Stimulated activated CD4-positive, alpha-beta T cell treated with anti-CD3 and anti-CD28 coated beads, Interleukin-1b, Interleukin-23, amount 100 ng/mL, for 1 hour (primary cell): ENCODE measurements at places on chromosomes 2 and 18.

DNA sequence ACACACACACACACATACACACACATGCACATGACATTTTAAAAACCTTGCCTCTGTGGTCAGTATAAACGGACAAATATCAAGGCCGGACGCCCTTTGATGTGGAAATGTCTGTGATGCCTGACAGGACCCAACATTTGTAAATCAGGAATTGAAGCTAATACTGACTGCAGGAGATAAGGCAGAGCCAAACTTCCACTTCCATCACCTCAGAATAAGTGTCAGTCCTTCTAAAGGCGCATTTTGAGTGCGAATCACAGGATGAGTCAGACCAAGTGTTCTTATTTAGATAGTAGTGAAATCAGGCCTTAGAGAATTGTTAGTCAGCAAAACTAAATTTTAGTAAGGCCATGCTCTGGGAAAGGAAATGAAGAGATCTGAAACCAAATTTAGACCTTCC lies 211.7 kb upstream of the LRATD1 start:
- no peak for DNase-seq

- DNase-seq: no peak
Measured at GRCh38 chr2:237456200-237456843, 30.7 kb upstream of the MLPH start.

GRCh38 chr2:177326005-177326404 lies 61.5 kb upstream of the NFE2L2 start:
- DNase-seq: no peak

GRCh38 chr2:227022608-227023007 lies 141.4 kb downstream of the COL4A4 start:
- no peak for DNase-seq

- no peak for DNase-seq
Measured at GRCh38 chr2:164954186-164954585, 1.1 kb downstream of the SLC38A11 start.

- DNase-seq: no peak
Measured at GRCh38 chr2:178208817-178209216, 14.5 kb downstream of the OSBPL6 start.

- DNase-seq: no peak
Measured at GRCh38 chr18:36368889-36369288, 71.4 kb downstream of the FHOD3 start.

DNA sequence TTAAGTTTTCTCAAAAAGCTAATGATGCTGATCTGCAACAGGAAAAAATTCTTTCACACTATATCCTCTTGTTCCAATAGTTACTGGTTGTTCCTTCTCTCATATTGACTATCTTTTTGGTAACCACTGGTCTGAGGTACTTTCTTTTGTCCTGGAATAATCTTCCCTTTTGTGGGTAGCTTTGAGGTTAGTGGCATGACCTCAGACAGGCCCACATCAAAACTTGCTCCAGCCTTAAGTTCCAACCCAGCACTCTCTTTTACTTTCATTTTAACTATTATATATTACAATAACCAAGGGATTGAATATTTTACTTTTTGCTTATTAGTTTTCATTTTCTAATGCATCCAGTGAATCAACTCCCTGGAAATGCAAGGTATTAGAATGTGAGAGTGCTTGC lies 9.5 kb downstream of the REG1A start:
- DNase-seq: no peak

DNA sequence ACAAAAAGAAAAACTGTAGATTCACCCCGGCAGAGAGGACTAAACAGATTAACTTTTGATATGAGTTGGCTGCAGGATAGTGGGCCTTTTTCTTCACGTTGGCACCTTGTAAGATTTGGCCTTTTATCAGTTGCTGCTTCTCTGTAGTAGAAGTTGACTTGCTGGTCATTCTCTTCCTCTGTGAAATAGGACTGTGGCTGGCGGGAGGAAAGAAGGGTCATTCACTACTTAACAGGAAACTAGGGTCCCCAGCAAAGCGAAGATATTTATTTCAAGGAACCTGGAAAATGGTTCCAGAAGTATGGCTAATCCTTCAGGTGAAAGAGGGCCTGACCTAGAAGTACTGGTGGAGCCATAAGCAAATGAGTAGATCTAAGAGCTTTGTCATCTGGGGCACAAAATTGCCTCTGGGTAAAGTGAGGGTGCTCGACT lies 383 bp upstream of the ATP5MC3 start:
- DNase-seq: no peak

GRCh38 chr2:28666496-28667184 lies 85.0 kb upstream of the PPP1CB start:
- DNase-seq: no peak

- no peak for DNase-seq
Measured at GRCh38 chr2:6358985-6359384, 506.7 kb downstream of the CMPK2 start.

- DNase-seq: no peak
Measured at GRCh38 chr2:58649756-58650155, 408.6 kb upstream of the FANCL start.

DNA sequence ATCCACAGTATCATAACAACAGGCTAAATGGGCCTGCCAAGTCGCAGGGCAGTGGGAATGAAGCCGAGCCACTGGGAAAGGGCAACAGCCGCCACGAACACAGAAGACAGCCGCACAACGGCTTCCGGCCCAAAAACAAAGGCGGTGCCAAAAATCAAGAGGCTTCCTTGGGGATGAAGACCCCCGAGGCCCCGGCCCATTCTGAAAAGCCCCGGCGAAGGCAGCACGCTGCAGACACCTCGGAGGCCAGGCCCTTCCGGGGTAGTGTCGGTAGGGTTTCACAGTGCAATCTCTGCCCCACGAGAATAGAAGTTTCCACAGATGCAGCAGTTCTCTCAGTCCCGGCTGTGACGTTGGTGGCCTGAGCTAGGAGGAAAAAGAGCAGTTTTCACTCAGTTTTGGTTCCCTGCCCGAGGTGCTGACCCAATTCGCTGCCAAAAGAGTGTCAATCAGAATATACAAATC lies 32.2 kb downstream of the KCTD18 start:
- no peak for DNase-seq

DNA sequence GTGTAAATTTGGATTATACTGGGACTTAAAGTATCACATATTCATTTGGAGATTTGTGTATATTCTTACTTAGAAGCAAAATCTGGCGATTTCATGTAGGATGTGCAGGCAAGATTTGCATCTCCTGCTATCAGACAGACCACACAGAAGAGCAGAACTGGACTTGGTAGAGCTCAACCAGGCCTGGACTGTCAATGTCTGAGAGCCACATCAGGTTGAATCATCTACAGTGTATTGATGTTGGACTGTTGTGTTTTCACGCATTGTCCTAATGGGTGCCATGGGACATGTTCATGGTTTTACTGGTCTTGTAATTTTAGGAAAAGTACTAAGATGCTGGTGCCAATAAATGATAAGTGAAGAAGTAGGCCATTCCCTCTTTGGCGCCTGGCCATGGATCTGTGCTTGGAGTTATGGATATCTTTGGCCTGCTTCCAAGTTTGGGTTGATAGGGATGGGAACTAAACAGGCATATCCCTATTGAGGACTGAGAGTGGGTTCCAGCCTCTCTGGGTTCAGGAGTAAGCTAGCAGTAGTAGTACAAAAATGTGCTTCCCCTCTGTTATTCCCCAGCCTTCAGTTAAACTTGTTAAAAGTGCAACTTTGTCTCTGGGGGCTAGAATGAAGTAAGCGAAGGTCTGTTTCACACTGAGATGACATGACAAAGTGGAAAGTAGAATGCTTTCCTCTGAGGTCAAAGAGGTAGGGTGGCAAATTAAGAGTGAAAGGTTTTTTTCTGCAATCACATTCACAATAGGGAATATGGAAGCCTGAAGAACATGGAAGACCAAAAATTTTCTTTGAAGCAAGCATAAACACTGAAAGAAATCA lies 49.2 kb upstream of the NEMP2 start:
- DNase-seq: no peak

- no peak for DNase-seq
Measured at GRCh38 chr2:48938231-48938630, 182.7 kb upstream of the LHCGR start.

GRCh38 chr18:78171954-78172353 lies 807.7 kb upstream of the SALL3 start:
- DNase-seq: no peak

- no peak for DNase-seq
Measured at GRCh38 chr18:7020995-7021777, 96.4 kb downstream of the LAMA1 start.

DNA sequence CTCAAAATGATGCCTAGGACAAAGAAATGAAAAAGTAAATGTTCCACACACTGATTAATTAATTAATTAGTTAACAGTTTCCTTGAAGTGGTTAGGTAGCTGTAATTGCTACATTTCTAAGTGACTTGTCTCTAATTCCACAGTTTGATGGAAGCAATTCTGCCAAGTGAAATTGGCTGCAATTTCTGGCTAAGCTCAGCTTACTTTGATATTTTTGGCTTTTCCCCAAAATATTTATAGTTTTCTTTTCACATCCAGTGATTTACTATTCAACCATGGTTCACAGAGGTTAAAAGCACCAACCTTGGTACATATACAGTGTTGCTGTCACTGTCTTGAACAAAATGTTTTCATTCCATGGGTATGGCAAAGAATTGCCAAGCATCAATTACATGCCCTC lies 459.5 kb upstream of the CDH20 start:
- no peak for DNase-seq

- DNase-seq: no peak
Measured at GRCh38 chr18:61582202-61582710, 249.0 kb downstream of the CDH20 start.

GRCh38 chr18:28078849-28079248 lies 98.1 kb downstream of the CDH2 start:
- no peak for DNase-seq

DNA sequence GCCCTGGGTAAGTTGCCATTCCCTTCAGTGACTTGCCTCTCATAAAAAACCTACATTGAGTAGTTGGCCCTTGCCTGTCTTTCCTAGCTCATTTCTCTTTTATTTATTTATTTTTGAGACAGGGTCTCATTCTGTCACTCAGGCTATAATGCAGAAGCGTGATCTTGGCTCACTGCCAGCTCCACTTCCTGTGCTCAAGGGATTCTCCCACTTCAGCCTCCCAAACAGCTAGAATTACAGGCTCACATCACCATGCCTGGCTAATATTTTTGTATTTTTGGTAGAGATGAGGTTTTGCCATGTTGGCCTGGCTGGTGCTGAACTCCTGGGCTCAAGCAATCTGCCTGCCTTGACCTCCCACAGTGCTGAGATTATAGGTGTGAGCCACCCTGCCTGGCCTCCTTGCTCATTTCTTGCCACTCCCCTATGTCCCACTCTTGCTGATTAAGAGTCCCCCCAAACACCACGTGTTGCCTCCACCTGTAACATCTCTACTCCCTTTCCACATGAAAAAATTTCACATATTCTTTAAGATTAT lies 12.6 kb downstream of the EVA1A start:
- no peak for DNase-seq

GRCh38 chr2:105373895-105374401 lies 24.9 kb downstream of the FHL2 start:
- DNase-seq: no peak
